Sciatic nerve (tissue), 2 donors: ENCODE measurements at places on chromosomes 7 and 10. TPM values are rescaled to one million over a fixed set of nuclear protein-coding genes. Genes with fewer than 3 reads are reported as not detected.

DNA sequence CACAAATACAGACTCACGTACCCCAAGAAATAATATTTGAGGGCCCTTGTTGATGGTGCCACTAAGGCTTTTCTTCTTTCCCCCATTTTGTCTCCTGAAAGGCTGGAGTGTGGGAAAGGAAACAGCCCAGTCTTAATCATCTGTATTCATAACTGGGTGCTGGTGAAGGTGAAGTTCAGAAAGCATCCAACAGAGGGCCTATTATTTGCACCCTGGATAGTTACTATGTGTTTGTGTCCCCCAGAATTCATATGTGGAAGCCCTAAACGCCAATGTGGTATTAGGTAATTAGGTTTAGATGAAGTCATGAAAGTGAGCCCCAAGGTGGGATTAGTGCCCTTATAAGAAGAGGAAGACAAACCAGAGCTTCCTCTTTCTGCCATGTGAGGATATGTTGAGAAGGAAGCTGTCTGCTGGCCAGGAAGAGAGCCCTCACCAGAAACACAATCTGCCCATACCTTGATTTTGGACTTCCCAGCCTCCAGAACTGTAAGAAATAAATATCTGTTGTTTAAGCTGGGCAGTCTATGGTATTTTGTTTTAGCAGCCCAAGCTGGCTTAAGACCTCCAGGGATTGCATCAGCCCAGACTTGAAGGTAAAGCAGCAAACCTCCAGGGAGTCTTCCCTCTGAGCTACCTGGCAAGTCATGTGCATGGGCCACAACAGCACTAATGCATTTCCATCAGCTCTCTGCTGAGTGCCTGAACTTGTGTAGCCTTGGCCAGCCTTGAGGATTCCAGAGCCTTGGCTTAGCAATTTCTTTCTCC lies 90.0 kb upstream of the ADRB1 start:
- no peak for DNase-seq

GRCh38 chr7:90965211-90965610 lies 299.0 kb upstream of the FZD1 start:
- DNase-seq, result no peak

DNA sequence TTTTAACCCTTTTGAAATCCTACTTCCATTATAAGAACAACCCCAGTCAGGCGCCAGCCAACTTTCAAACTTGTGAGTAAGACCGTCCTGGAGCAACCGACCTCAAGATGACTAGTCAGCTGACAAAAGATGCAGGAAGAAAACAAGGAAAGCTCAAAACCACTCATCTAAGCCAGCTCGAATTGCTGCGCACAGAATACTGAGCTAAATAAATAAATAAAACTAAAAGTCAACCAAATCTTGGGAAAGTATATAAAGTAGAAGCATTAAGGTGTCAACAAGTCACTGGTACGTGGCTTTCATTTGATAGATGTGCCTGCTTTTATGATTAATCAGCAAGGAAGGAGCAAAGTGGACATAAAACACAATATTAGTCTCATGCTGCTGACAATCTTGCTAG lies 1269.8 kb downstream of the XPNPEP1 start:
- DNase-seq, result no peak

The CTTNBP2 gene
- 21.5 TPM for total RNA-seq

The TAS2R5 gene
- 6.2 TPM for total RNA-seq

The TEX47 gene
- not detected for total RNA-seq

The FOXP2 gene
- 24.7 TPM for total RNA-seq
